ENCODE measurements at places on chromosomes 1 and 21.

DNA sequence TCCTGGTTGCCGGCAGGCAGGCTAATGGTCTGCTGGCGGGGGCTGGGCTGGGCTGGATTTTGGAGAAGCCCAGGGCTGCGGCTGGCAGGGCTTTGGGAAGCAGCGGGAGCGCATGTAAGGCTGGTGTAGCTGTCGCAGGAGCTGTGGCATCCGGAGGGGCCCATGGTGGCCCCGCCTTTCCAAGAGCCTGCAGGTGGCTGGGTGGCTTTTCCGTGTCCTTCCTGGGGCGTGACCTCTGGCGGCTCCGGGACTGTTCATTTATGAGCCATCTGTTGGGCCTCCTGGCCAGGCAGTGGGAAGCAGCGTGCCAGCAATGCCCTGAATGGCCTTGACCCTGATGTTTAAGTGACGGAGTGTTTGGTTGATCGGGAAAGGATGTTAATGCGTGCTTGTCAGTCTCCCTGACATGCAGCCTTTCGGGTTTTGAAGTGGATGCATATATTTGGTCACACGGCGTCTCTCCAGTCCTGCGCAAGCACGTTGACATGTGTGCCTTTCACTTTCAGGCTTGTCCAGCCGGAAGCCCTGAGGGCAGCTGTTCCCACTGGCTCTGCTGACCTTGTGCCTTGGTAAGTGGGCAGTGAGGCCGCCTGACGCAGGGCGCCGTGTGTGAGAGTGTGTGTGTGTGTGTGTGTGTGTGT is 38.5 kb downstream of the AGPAT3 start:
- DNase-seq = no peak

DNA sequence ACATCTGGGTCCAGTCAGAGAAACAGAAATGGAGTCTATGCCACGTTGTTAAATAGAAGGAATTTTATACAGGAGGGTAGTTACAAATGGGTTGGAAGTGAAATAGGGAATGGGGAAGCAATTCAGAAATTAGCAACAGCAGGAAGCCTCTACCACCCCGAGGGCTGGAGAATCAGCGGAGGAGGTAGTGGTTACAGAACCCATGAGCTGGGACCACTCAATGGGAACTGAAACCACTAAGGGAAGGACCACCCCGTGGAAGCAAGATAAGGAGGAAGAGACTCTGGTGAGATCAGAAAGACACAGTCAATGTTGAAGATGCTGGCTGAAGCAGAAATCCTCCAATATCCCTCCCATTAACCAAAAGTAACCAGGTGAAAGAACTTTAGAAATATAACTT is 15.5 kb upstream of the MAST2 start:
- no peak for DNase-seq

GRCh38 chr1:113073479-113073950 is 517 bp downstream of the LRIG2 start:
- peak; percentile 64 for DNase-seq

- DNase-seq = peak; percentile 87
These were observed 162.7 kb upstream of the COL6A1 start for GRCh38 chr21:45818904-45819285.

DNA sequence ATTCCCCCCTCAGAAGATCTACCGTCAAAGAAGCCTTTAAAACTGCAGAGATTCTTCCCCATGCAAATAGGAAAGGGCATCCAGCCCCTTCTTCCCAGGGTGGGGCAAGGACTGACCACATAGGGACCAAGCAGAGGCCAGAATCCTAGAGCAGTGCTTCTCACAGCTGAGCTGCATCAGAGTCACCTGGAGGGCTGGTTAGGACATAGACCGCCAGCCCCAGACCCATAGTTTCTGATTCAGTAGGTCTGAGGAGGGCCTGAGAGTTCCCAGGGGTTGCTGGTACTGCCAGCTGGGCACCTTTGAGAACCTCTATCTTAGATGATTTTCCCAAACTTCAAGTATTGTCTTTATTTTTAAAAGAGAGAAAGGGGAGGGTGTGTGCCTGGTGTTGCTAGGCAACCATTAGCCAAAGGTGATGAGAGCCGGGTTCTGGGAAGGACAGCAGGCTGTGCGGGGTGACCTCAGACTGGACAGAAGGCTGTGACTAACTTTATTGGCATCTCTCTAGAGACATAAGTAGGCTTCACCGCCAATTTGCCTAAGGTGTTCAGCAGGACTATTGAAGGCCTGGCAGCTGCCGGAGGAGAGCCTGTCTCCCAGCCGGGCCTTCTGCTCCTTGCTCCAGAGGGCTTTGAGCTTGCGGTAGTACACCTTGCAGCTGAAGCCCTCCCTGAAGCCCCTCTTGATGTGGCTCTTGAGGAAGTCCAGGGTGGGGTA is 3.0 kb downstream of the SPATA46 start:
- DNase-seq = peak; percentile 32

DNA sequence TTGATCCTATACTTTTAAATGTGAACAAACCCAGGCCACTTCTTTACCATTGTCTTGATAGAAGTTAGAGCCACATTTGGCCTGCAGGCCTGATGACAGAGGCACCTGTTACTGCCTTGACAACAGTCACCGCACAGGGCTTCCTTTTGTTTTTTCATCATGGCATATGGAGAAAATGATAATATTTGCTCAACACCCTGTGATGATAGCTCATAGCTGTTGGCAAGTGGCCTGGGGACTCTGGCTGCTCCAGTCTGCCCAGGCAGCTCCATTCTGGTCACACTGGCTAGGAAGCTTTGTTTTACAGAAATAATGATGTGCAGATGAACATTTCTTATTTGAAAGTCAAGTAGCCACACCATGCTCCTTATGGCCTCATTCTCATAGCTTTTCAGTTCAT is 89.6 kb upstream of the GPR88 start:
- no peak for DNase-seq

DNA sequence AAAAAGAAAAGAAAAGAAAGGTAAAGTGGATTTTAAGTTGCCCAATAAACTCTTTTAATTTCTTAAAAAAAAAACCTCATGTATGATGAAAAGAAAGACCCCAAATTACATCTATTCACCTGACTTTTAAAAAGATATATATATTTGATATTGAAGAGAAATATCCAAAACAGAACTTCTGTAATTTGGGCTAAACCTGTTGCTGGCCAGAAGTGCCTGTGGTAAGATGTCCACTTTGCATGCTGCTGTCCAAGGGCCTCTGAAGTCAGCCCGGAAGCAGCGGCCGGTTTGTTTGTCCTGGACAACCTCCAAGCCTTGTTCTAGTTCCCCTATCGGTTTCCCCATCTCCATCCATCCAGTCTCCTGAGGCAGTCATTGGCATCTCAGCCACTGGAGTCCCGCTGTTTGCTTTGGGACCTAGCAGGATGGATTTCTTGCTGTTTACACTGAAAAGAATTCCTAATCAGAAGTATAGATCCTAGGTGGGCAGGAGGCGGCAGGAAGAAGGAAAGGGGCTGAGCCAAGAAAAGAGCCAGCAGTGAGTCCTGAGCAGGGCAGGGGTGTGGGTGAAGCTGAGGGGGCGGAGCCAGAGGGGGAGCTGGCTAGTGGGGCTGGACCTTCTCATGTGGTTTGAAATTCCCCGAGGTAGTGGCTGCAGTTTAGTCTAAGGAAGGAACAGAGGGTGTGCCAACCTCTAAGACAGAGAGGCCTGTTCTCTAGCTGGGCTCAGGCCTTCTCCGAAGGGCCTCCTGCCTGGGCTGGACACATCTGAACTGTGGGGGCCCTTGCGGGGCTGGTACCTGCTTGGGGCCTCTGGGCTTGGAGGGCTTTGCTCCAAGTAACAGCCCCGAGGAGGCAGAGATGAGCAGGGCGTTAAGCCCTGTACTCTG is 3.3 kb downstream of the NCMAP start:
- DNase-seq = peak; percentile 77

- DNase-seq = peak; percentile 51
These were observed 30.6 kb downstream of the FAF1 start for GRCh38 chr1:50929376-50929958.

GRCh38 chr1:158324395-158324794 is 6.9 kb downstream of the CD1B start:
- no peak for DNase-seq

GRCh38 chr1:11628767-11629166 is 25.5 kb downstream of the FBXO2 start:
- DNase-seq = no peak

GRCh38 chr1:93275634-93276295 is 69.9 kb upstream of the DR1 start:
- no peak for DNase-seq

DNA sequence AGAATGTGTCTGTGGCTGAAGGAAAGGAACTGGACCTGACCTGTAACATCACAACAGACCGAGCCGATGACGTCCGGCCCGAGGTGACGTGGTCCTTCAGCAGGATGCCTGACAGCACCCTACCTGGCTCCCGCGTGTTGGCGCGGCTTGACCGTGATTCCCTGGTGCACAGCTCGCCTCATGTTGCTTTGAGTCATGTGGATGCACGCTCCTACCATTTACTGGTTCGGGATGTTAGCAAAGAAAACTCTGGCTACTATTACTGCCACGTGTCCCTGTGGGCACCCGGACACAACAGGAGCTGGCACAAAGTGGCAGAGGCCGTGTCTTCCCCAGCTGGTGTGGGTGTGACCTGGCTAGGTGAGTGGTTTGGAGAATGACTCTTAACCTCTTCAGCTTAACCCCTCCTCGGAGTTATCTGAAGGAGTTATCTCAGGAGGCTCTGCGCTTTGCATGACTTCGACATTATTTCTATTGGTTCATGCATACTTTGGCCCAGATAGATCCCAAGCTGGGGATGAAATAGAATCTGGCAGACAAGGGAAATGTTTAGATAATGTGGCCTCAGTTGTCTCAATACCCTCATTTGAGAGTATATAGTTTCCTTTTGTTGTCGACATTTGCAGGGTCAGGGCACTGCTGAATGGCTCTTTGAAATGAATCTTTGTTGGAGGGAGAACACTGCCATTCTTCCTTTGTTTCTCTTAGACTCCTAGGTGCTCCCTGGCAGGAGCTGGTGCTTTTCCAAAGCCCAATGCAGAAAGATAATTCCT is 39.7 kb downstream of the PTGFRN start:
- DNase-seq = no peak

- DNase-seq = peak; percentile 35
These were observed 12.7 kb downstream of the EFNA3 start for GRCh38 chr1:155091071-155092051.

GRCh38 chr1:197994907-197995407 is 77.8 kb downstream of the LHX9 start:
- DNase-seq = no peak

- no peak for DNase-seq
These were observed 454 bp upstream of the NENF start for GRCh38 chr1:212432272-212432660.

GRCh38 chr1:179082999-179083335 is 1.1 kb downstream of the TOR3A start:
- peak; percentile 31 for DNase-seq

GRCh38 chr1:177035586-177035985 is 128.9 kb downstream of the ASTN1 start:
- DNase-seq = no peak

GRCh38 chr1:67537667-67538018 is 107.4 kb upstream of the SERBP1 start:
- DNase-seq = no peak

DNA sequence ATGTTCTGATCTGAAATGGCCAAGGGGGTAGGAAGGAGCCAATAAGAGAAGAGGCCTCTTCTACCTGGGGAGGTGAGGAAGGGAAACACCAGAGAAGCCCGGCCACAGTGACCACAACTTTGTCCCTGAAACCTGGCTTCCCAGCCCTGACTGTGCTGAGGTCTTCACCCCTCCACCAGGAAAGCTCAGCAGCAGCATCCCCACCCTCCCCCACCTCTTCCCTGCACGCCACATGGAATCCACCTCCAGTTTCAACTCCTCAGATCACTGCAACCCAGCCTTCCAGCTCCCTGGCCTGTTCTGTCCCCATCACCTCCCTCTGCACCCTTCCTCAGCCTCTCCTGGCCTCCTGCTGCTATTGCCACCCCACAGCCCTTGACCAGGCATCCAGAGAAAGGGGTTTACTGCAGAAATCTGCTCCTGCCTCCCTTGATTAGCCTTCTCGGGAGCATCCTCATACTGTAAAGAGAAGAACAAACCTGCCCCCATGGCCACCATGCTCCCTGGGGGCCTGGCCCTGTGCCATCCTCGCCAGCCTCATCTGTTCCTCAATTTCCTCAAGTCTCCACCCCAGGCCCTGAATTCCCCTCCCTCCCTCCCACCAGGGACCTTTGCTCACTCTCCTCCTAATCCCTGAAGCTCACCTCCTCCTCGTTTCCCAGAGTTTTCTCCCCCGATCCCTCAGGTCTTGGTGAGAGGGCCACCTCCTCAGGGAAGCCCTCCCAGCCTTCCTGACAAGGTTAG is 450.9 kb downstream of the MATN1 start:
- no peak for DNase-seq

DNA sequence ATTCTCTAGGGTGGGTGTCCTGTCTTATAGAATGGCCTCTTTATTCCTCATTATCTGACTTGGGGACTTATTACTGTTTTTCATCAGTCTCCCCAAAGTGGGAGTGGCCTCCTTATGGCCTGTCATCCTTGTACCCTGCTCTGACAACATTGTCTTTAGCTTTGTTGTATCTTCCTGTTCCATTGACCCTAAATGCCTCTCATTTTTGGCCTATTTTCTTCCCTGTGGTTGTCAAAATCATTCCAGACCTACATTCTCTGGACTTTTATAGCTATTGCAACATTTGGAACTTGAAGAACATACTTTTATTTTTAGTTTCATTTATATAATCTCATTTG is 9.7 kb downstream of the SFT2D2 start:
- DNase-seq = no peak

- DNase-seq = no peak
These were observed 142.3 kb downstream of the VPS13D start for GRCh38 chr1:12372180-12372579.

GRCh38 chr1:187129132-187129531 is 300.4 kb downstream of the PLA2G4A start:
- DNase-seq = no peak

- no peak for DNase-seq
These were observed 369.6 kb downstream of the RYR2 start for GRCh38 chr1:237411621-237412020.

DNA sequence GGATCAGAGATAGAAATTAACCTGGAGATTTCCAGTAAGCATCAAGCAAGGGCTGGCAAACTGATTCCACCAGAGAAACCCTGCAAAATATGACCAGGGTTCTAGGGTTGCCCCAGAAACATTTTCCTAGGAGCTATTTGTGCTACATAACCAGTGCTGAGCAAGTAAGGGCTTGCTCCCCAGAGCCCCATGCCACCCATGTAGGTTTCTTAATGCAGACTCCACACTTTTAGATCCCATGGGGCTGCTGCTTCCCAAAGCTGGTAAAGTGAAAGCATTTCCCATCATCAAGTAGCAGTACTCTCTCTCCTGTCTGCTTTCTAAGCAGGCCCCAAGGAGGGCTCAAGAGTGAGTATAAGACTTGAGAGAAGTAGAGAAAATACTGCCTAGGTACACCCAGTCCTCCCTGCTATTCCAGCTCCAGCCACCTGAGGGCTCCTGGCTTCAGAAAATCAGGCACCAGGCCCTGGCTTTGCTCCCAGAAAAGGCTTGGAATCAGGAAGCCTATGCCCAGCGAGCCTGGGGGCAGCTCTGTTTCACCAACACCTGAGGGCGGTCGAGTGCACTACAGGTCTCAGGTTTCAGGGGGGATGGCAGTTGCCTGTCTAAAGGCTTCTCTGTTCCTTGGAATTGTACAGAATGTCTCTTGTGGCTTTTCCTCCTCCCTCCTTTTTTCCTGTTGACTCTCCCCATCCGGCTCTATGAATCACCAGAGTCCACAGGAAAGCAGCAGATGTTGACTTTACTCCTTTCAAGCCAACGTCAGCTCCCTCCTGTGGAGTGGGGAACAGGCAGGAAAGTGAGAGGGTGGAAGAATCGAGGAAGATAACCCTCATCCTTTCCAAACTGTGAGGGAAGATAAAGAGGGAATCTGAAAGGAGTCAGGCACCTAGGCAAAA is 6.2 kb upstream of the ANKRD35 start:
- DNase-seq = peak; percentile 100

Data from HCEC 1CT (cell line).